ENCODE measurements at places on chromosomes 2 and 18.

DNA sequence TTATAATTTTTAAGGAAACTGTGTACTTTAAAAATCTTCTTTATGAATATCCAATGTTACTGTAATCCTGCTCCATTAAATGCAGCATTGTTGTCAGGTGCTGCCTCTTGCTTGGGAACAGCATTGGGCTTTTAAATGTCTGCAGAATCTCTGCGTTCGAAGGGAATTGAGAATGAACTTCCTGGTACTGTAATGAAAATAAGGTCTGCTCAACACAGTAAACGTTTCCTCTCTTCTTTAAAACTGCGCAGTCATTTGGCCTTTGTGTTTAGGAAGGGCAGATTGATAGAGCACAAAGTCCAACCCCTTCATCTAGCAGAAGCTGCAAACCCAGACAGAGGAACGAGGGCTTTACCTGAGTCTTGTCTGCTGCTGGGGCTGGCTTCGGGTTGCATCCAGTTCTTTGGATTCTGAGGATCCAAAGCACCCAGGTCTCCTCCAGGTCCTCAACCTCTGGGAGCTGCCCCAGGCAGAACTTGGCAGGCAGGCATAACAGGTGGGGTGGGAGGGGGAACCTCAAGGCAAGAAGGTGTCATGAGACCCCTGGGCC is 104.5 kb downstream of the UGGT1 start:
- DNase-seq = no peak

DNA sequence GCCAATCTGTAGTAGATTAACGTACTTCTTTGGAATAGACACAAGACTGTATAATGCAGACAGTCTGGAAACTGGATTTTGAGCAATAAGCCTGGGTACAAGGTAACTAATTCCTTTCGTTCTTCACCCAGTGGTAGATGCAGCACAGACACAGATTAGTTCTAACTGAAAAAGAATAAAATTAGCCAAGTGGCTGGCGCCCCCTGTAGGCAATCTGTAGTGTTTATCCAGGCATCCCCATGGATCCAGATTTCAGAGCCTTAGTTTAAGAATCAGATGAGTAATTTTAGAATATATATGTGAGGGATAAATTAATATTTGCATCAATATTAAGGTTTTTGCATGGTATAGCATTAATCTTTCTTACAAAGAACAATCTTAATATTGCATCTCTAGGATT is 563.9 kb downstream of the DCC start:
- no peak for DNase-seq

- DNase-seq = no peak
Measured at GRCh38 chr18:21257386-21257785, 15.4 kb downstream of the GREB1L start.

GRCh38 chr2:34578641-34579040 is 979.5 kb upstream of the FAM98A start:
- DNase-seq = no peak

GRCh38 chr2:204591225-204591624 is 46.0 kb downstream of the PARD3B start:
- DNase-seq = no peak

- no peak for DNase-seq
Measured at GRCh38 chr2:55151733-55152433, 80.2 kb downstream of the CLHC1 start.

- DNase-seq = no peak
Measured at GRCh38 chr2:160043265-160043664, 19.1 kb downstream of the PLA2R1 start.

DNA sequence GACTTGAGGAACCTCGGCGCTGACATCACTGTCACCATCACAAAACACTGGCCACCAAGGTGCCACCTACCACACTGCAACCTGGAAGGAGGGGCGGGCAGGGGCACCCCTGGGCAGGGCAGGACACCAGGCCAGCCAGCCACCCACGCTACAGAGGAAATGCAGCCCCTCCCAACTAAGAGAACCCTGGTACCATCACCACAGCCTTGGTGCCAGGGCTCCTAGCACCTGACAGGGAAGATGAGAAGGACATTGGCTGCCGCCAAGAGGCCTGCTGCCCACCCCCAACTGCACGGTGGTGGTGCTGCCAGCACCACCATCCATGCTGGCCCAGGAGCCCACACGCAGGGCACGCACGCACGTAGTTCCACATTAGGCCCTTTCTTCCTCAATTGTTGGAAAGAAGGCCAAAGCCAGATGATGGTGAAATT is 88.7 kb downstream of the HDAC4 start:
- DNase-seq = no peak

- no peak for DNase-seq
Measured at GRCh38 chr2:102768892-102769291, 7.1 kb downstream of the TMEM182 start.

GRCh38 chr2:226216575-226216974 is 583.0 kb downstream of the IRS1 start:
- no peak for DNase-seq

GRCh38 chr2:35931626-35932025 is 424.0 kb upstream of the CRIM1 start:
- DNase-seq = no peak

GRCh38 chr2:27991146-27991545 is 100.6 kb downstream of the BABAM2 start:
- DNase-seq = no peak

DNA sequence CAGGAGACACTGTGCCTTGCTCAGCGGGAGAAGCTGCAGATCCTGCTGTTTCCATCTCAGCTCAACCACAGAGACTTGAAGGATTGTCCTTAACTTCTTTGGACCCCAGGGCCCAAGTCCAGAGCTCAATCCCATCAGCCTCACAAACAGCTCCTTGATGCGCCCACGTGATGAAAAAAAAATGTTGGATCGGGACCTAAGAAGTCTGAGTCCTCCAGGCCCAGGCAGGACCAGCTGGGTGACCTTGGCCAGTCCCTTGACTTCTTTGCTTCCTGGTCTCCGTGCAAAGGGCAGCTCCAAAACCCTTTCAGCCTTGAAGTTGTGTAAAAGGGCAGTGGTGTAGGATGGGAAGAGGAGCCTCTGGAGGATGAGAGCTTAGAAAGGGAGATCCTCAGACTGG is 175.5 kb downstream of the ZFP36L2 start:
- DNase-seq = no peak
